ENCODE measurements at places on chromosomes 1 and 21.

GRCh38 chr21:42839271-42840231 lies 39.8 kb downstream of the WDR4 start:
- DNase-seq = peak; percentile 30

- DNase-seq = peak; percentile 54
Measured at GRCh38 chr1:161200421-161200991, 1.7 kb upstream of the ADAMTS4 start.

DNA sequence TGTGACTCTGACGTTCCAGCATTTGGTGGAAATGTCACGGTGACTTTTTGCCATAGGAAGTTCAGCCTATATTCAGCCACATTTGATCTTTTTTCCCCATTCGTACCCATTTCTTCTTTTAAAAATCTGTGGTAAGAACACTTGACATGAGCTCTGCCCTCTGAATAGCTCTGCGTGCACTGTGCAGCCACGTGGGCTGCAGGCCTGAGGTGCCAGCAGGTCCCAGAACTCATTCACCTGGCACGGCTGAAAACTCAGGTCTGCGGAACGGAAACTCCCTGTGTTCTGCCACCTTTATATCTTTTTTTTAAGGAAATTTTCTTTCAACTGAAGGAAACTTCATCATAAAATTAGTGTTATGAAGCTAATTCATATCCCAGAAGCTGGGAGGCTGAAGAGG lies 28.6 kb downstream of the CEP104 start:
- DNase-seq = no peak

- no peak for DNase-seq
Measured at GRCh38 chr1:53959664-53960250, 13.6 kb downstream of the LRRC42 start.

GRCh38 chr21:23471877-23472276 lies 2135.4 kb downstream of the MRPL39 start:
- no peak for DNase-seq

- no peak for DNase-seq
Measured at GRCh38 chr1:86915737-86916235, 1.4 kb downstream of the HS2ST1 start.

- DNase-seq = no peak
Measured at GRCh38 chr21:35426469-35426868, 377.4 kb upstream of the RUNX1 start.

GRCh38 chr1:230772457-230773395 lies 25.5 kb downstream of the CAPN9 start:
- DNase-seq = no peak

DNA sequence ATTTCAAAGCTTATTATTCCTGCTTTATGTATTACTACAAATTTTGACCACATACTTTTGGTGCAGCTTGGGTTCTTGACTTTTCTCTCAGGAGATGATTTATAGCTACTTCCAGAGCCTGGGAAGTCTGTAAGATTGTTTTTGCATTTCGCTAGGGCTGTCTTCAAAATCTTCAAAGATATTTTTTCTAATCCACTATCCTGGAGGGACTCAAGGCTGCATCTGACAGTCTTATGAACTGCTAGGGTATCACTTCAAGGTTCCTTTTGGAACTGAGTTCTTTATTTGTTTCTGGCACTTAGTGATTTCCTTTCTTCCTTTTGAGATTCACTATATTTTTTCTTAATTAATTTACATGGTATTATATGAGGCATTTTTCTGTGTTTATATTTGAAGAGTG lies 90.0 kb upstream of the LYPLAL1 start:
- no peak for DNase-seq

- DNase-seq = no peak
Measured at GRCh38 chr21:29904359-29905282, 35.2 kb downstream of the GRIK1 start.

GRCh38 chr1:162943622-162944021 lies 82.6 kb upstream of the CCDC190 start:
- no peak for DNase-seq

- no peak for DNase-seq
Measured at GRCh38 chr1:63799307-63799706, 25.5 kb downstream of the ROR1 start.

DNA sequence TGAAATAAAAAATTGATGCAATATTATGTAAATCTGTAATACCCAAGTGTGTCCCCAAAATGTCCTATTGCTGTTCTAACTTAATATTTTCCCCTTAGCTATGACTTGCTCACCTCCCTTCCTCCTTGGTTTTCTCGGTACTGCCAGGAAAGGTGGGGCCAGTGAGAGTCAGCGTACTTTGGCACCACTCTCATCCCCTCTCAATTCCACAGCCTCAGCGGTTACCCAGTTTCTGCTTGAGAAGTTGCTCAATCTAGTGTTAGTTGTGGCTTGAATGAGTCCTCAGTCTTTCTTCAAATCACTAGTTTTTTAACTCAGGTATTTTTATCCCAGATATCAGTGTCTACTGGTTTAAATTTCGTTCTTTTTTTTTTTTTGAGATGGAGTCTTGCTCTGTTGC lies 32.3 kb downstream of the BCAS2 start:
- no peak for DNase-seq

DNA sequence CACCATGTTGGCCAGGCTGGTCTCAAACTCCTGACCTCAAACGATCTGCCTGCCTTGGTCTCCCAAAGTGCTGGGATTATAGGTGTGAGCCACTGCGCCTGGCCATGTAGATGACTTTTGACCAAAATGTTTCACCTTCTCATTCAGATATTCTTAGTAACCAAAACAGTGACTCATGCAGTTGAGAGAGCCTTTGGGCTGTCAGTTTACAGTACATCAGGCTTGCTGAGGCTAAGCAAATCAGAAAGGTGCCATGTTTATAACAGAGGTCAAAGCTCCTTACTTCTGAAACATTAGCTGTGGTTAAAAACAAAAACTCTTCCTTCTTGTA lies 21.0 kb downstream of the CNIH4 start:
- no peak for DNase-seq

DNA sequence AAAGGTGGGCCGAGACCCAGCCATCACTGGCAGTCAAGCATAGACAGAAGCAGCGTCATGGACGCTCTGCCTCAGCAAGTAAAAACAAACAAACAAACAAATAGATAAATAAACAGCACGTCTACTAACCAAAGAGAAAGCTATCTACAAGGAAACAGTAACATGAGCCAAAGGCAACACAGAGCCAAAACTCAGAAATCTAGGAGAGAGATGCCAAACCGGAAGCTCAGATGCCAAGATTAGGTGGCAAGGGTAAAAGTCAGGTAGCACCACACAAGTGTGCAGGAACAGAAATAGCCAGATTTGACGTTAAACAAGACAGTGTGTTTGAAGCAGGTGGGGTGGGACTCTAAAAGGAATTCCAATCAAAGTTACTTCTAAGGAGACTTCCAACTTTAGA lies 448.3 kb upstream of the NFIA start:
- DNase-seq = no peak

DNA sequence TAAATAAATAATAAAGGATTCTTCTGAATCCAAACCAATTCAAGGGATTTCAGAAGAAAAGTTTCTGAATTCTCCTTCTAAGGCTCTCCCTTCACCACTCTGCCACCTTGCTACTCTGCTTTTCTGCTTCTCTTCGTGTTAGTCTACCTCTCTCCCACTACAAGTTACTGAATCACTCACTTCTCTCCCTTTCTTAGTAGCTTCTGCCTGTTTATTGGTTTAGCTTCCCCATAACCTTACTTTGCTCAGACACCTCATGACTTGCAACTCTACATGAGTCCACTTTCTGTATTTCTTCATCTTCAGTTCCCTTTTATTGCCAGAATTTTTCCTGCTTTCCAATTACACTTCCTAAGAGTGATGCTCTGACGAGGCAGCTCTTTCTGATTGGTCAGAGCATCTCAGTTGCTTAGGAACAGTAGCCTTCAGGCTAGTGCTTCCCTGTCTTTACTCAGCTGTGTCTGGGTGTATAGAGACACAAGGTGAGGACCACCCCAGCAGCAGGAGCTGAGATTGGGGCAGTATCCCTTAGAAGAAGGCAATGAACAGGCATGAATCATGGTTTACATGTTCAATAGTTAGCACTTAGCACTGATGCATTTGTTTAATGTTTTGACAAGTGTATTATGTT lies 144.6 kb downstream of the SLC30A10 start:
- DNase-seq = no peak

GRCh38 chr1:9326596-9326995 lies 33.9 kb downstream of the SPSB1 start:
- no peak for DNase-seq

GRCh38 chr1:199279067-199279466 lies 640.2 kb downstream of the PTPRC start:
- no peak for DNase-seq

GRCh38 chr1:60878323-60878722 lies 204.0 kb upstream of the NFIA start:
- DNase-seq = no peak

- no peak for DNase-seq
Measured at GRCh38 chr1:236403905-236404696, 10.0 kb downstream of the EDARADD start.

GRCh38 chr1:230806552-230806951 lies 59.4 kb downstream of the CAPN9 start:
- DNase-seq = no peak

DNA sequence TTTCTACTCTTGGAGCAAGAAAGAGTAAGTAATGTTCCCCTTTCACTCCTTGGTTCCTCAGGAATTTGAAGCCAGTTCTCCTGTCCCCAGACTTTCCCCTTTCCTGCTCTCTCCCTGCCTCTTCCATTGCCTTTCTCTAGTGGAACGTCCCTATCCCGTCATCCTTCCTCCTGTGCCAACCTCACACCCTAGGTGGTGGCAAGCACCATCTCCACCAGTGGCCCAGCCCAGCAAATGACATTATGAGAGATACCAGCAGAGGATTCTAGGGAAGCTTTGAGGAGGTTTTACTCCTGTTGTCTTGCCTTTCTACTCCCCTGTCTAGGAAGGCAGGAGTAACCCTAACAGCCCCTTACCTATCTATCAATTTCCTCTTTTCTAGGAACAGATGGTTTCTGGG lies 8.1 kb upstream of the TACSTD2 start:
- DNase-seq = no peak

- DNase-seq = no peak
Measured at GRCh38 chr1:162283657-162284056, 93.0 kb downstream of the SPATA46 start.

DNA sequence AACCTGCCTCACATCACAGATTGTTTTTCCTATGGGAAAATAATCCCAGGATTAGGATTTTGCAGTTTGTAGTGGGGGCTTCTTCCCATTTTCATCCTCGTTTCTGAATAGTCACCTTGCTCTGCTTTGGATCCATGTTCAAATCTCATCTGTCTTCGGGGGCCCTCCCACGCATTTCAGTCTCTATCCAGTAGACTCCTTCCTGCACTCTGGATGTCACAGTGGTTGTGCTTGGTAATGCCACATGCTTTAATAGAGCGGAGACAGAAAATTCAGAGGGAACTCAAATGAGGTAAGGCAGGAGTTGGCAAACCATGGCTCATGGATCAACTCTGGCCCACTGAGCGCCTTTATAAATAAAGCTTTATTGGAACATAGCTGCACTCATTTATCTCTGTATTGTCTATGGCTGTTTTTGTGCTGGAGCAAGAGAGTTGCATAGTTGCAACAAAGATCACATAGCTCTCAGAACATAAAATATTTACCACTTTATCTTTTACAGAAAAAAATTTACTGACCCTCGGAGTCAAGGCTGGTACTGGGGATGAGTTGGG lies 101.0 kb downstream of the SPATA46 start:
- no peak for DNase-seq

DNA sequence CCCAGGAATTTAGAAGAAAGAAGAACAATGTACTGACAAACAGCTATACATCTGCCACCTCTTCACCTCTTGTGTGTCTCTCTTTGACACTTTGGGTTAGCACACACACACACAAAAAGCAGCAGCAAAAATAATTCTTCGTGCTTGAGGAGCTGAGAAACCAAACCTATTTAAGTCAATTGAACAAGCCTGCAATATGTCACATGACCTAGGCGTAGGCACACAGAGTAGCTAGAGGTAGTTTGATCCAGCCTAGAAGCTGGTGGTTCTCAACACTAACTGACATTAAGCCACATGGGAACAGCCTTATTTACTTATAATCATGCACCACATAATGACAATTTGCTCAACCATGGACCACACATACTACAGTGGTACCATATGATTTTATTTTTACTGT lies 32.3 kb downstream of the RRAGC start:
- DNase-seq = no peak

DNA sequence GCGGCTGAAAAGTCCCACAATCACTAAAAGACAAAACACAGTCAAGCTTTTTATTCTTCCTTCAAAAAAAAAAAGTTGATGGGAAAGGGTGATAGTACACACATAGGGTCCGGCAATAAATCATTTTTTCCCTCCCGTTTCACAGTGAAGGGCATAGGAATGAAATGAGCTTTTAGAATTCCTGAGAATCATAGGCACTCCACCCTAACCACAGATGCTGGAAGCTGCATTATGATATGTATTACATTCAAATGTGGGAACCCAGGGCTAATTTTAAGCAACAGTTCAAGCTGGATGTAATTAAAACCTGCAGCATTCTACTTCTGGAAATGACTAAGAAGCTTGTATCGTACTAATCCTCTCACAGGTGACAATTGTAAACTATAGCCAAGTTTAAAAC lies 75.7 kb upstream of the KCNJ15 start:
- DNase-seq = no peak

DNA sequence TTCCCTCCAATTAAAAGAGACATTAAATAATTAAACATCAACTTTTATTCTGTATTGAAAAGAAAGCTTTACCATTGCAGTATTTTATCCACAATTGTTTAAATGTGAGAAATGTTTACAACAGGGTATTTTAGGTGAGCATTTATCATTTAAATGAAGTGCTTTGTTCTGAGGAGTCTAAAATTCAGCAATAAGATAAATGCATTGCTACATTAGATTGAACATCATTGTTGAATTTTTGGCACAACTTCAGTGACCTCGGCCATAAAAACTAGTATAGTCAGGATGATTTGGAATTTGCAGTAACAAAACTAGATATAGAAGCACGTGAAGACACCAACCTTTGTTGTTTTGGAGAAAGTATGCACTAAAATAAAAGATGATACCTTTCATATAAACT lies 692.9 kb downstream of the USP25 start:
- no peak for DNase-seq

DNA sequence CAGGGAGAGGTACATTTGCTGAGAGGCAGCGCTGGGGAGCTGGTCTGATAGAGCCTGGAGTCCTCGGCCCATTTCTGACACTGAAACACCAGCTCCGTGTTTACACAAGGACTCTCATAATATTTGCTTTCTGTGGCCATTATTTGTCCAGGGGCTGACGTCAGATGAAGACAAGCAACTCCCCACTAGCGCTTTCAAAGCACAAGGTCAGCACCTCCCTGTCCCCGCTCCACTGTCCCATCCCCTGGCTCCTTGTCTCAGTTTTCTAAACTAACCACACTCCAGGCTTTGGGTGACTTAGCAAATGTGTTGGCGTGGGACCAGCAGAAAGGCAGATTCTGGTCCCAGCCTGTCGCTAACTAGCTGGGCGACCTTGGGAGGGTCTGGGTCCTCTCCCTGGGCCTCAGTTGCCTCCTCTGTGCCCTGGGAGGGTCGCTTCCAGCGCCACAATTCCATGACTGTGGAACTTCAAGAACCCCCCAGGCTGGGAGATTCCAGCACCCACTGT lies 37.4 kb upstream of the ZBTB40 start:
- DNase-seq = no peak

- no peak for DNase-seq
Measured at GRCh38 chr1:220974431-220974830, 95.2 kb downstream of the HLX start.

Measured in activated T-cell treated with anti-CD3 and anti-CD28 coated beads, Interleukin-2, amount 50 U/mL, for 24 hours (primary cell).